Subcutaneous preadipocyte (primary cell): ENCODE measurements at places on chromosomes 7 and 10. TPM values are rescaled to one million over a fixed set of nuclear protein-coding genes. Genes with fewer than 3 reads are reported as not detected.

ANXA8 gene
- under 0.01 and 0.20 TPM in 2 replicates for total RNA-seq

VENTX gene
- total RNA-seq: not detected in 2 replicates

ZNF425 gene
- 1.6 and 2.2 TPM in 2 replicates for total RNA-seq

SPDYE6 gene
- not detected in 2 replicates for total RNA-seq

JAKMIP3 gene
- total RNA-seq: under 0.01 TPM in 2 replicates
